NCI-H187 treated with DMSO at 0.1 percent for 48 hours (cell line): ENCODE measurements at places on chromosomes 6 and 20.

- no peak for DNase-seq
Observed at GRCh38 chr20:48158014-48158413, 372.7 kb upstream of the SULF2 start.

DNA sequence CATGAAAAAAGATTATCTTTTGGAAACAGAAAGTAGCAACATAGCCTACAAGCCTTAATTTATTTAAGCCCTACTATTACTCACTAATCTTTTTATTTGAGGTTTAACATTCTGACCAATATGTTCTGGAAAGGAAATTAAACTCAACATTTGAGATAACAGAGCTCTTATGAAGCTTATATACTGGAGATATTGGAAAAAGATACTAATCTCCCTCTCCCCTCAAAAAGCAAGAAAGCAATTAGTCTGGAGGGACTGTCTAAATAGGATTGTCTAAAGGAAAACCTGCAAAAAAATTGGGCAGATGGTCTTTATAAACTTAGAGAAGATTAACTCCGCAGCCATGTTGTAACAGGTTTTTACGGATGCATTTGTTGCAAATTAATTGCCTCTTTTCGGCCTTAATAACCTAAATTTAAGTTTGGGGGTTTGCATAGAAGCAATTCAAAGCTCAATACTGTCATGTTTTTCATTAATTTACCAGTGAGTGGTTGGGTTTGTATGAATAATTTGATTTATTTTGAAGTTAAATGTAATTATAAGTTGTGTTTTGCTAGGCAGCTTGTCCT lies 79.1 kb downstream of the SHLD1 start:
- no peak for DNase-seq

- no peak for DNase-seq
Observed at GRCh38 chr6:159988983-159989454, 20.1 kb downstream of the IGF2R start.

DNA sequence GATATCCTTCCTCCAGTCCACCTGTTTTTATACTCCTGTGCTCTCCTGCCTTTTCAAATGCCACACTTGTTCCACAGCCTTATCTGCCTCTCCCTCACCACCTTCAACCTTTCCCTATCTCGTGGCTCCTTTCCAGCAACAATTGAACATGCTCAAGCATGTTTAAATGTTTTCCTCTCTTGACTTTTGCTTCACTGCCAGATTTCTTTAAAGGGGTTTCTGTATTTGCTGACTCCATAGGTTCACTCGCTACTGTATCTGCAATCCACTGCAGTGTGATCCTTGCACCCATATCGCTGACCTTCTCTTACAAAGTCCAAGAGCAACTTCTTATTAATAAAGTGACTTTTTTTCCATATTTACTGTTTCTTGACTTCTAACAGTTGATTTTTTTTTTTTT lies 11.2 kb upstream of the GMNN start:
- no peak for DNase-seq

- no peak for DNase-seq
Observed at GRCh38 chr6:13238017-13238416, 90.3 kb downstream of the TBC1D7 start.

GRCh38 chr6:29685718-29686326 lies 4.9 kb upstream of the ZFP57 start:
- no peak for DNase-seq

GRCh38 chr6:43713643-43714310 lies 26.2 kb upstream of the MRPS18A start:
- no peak for DNase-seq

GRCh38 chr6:117451671-117452070 lies 25.9 kb upstream of the ROS1 start:
- DNase-seq: no peak

DNA sequence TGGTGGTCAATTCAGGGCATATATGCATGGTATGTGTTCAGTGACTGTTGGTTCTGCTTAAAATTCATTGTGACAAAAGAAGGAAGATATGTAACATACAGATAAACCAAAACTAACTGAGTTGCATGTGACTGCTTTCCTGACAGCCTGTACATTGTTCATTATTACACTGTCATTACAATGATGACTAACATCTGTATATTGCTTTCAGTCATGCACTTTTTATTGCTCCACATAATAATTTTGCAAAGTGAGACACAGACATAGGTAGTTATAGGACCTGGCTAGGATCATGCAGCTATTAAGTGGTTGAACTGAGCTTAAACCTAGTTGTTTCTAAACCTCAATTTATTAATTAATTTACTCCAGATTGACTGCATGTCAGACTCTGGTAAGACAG lies 703.2 kb downstream of the HDGFL1 start:
- DNase-seq: no peak

DNA sequence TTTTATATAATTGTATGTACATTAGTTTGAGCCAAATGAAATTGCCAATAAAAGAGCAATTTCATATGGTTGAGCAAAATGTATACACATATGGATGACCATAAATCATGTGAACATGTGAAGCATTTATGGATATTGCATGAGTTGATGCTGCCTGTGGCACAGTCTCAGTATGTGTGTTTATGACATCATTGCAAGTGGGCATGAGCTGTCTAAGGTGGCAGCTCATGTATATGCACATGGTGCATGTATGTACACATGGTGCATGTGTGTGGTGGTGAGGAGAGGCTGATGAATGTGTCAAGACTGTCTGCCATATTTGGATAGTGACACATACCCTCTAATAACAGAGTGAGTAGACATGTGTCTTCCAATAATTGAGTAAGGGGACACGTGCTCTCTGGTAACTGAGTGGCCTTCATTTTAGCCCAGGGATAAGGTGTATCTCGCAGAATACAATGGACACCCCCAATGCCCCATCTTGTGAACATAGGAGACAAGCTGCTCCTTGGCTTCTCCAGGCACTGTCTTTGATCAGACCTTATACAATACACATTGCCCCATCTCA lies 208.8 kb downstream of the DHX35 start:
- no peak for DNase-seq

DNA sequence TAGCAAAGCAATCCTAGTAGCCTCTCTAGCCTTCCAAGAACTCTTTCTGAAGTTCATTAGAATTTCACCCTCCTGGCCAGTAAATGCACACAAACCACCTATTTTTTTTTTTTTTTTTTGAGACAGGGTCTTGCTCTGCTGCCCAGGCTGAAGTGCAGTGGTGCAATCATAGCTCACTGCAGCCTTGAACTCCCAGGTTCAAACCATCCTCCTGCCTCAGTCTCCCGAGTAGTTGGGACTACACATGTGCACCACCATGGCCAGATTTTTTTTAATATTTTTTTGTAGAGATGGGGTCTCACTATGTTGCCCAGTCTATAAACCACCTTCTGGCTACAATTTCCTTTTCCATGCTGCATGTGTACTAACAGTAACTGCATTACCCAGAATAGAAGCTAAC lies 301.3 kb downstream of the ZNF217 start:
- DNase-seq: no peak

DNA sequence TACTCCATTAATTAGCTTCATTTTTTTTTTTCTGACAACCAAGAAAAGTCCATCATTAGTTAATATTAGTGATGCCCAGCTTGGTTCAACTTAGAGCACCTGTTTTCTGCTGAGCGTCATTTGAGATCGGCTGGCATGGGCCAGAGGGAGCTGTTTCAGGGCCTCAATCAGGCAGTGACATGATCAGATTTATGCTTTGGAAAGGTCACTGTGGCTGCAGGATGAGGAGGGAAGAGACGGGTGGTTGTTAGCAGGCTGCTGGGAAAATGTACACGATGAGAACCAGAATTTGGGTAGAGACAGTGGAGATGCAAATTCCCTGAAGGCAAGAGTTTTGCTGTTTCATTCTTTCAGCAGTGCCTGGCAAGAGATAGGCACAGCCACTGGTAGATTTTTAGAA lies 4.4 kb upstream of the STX16 start:
- no peak for DNase-seq

- DNase-seq: no peak
Observed at GRCh38 chr6:93779086-93779841, 359.9 kb upstream of the EPHA7 start.

GRCh38 chr6:91626911-91627310 lies 1040.0 kb upstream of the MAP3K7 start:
- no peak for DNase-seq

DNA sequence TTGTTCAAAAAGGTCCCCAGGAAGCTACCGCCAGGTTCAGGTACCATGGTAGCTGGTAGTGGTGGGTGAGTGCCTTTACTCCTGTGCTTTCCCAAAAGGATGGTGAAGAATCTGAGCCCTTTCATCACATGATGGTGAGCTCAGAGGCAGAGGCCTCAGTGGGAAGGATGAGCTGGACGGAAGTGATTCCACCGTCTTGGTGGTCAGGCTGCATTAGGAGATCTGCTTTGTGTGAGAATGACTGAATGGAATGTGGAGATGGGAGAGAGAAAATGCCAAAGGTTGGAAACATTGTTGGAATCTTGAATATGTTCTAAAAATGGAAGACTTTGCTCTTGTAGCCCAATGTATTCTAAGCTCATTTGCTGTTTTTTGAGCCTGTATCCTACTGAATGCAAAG lies 108.1 kb upstream of the SCP2D1 start:
- no peak for DNase-seq

- DNase-seq: no peak
Observed at GRCh38 chr6:108432792-108433191, 127.9 kb upstream of the FOXO3 start.

DNA sequence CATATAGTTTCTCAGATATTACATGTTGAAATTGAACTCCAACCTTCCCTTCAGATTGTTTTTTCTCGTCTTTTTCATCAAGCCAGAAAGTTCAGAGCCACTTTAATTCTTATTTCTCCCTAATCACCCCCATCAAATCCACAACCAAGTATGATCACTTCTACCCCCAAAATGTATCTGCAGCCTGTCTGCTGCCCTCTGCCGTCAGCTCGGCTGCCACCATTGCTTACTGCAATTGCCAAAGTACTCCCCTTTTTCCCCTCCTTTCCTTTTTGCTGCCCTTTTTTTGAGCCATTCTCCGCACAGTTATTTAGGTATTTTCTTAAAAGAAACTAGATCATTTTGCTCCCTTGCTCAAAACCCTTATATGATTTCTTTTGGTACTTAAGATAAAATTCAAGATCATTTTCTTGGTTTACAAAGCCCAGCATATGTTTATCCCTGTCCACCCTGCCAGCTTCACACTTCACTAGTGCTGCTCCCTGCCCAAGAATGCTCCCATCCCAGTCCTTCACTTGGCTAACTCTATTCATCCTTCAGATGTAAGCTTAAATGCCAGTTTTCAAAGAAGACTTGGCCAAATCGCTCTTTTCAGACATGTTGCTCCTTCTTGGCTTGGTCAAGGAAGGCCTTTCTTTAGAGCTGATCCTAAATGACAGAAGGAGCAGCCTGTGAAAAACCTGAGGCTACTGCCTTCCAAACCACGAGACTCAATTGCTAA lies 63.7 kb downstream of the SH3BGRL2 start:
- DNase-seq: no peak

GRCh38 chr6:75084872-75085381 lies 120.9 kb downstream of the COL12A1 start:
- no peak for DNase-seq

DNA sequence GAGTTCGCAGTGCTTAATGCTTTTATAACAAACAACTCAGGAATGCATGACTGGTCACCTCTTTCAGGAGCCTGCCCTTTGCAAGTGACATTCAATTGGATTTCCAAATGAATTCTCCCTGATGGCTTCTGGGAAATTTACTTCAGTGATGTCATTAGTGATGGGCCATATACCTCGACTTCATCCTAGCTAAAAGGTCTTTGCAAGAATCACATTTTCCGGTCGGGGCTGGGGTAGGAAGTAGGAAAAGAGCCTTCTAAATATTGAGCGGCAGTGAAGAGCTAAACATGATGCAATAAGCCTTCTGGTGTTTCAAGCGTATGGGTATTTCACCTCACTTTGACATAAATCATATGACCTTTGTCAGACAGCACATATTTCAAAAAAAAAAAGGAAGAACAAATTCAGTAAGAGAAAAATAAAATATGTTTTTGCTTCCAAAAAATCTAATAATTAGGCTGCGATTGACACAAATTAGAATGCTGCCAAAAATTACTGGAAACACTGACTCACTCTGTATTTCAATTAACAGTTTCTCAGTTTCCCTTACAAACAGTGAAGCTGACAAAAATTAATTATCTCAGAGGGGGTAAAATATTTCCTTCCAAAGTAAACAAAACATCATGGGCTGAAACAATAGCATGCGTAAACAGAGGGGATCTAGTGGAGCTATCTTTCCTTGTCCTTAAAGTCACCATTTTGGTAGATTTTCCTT lies 39.8 kb downstream of the ADTRP start:
- DNase-seq: no peak

DNA sequence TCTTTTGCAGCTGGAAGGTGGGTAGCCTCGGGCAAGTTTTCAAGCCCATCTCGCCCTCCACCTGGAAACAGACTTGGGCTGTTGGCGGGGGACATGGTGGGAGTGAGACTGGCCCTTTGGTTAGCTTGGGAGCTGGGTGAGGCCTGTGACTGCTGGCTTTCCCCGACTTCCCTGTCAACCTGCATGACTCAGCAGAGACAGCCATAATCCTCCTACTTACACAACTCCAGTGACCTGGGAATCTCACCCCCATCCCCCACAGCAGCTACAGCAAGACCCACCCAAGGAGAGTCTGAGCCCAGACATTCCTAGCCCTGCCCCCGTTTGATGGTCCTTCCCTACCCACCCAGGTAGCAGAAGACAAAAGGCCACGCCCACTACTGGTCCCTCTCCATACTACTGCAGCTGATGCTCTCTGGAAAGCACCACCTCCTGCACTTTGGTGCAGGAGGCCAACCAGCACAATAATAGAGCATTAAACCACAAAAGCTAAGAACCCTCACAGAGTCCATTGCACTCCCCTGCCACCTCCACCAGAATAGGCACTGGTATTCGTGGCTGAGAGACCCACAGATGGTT lies 188.4 kb downstream of the TRDN start:
- DNase-seq: no peak

- no peak for DNase-seq
Observed at GRCh38 chr20:50980071-50980681, 21.6 kb downstream of the MOCS3 start.

DNA sequence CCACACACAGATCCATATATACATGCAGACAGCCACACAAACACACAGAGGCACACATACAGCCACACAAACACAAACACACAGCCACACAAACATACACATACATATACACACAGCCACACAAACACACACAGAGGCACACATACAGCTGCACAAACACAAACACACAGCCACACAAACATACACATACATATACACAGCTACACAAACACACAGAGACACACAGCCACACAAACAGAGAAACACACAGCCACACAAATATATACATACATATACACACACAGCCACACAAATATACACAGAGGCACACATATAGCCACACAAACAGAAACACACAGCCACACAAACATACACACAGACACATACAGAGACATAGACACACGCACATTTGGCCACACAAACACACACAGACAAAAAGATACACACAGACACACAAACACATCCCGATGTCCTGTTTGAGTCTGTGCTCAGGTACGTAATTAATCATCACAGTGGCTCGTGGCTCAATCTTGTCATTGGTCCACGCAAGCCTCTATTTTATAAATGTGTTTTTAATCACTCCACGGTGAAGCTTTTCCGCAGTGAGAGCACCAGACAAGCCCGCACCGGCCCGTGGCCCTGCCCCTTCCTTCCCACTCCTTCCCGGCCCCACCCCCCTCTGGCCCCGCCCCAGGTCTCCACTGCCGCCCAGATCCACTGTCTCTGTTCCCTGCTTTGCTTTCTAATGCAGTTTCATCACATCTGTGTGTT lies 135.3 kb downstream of the CDH4 start:
- peak; percentile 24 for DNase-seq

- DNase-seq: no peak
Observed at GRCh38 chr6:157861184-157861583, 38.1 kb downstream of the SNX9 start.
